ENCODE measurements at places on chromosomes 12 and 14. TPM values are rescaled to one million over a fixed set of nuclear protein-coding genes. Genes with fewer than 3 reads are reported as not detected.

DNA sequence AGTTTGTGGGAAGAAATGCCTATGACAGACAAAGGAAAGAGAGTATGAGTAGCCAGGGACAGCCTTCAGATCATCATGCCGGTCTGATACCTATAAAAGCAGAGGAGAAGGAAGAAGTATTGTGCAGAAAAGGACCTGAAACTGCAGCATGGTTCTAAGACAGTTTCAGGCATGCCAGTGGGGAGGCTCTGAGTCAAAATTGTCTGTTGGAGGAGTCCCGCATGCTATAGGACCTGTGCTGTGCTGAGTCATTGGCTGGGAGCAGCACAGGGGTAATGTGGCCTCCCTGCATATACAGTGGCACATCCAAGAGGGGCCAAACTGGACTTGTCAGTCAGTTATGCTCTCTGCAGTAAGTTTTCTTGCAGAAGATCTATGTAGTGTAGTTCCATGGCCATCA, 40.7 kb downstream of the NEUROD4 start:
- no peak for DNase-seq

GRCh38 chr12:111773801-111774551, 7.2 kb downstream of the ALDH2 start:
- no peak for DNase-seq

The RAPGEF3 gene
- 64.7 TPM for total RNA-seq

The KCNH3 gene
- 1.7 TPM for total RNA-seq

- DNase-seq: no peak
These were observed 35.7 kb downstream of the LRFN5 start for GRCh38 chr14:41642367-41642766.

The GPR68 gene
- 0.19 TPM for total RNA-seq

GRCh38 chr14:100304825-100305323, 1.4 kb downstream of the SLC25A29 start:
- DNase-seq: no peak

The PGF gene
- total RNA-seq: 3.2 TPM
